ENCODE measurements at places on chromosomes 12 and 14.

GRCh38 chr12:97767347-97767746, 304.7 kb downstream of the RMST start:
- DNase-seq = no peak

- DNase-seq = no peak
Observed at GRCh38 chr12:108693751-108694150, 37.6 kb downstream of the CORO1C start.

DNA sequence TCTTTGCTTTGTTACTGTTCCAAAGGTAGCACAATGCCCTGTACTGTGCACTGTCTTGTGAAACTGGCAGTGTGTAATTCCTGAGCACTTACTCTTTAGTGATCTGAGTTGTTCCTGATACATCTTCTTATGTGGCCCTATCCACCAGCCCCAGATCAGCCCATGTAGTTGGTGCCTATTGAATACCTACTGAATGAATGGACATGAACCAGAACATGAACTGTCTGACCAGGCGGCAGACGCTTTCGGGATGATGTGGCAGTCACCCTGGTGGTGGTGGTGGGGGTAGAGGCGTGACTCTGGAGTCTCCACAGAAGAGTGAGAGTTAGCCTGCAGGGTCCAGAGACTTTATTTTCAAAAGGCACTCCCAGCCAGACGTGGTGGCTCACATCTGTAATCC, 46.6 kb upstream of the PAPOLA start:
- DNase-seq = no peak

DNA sequence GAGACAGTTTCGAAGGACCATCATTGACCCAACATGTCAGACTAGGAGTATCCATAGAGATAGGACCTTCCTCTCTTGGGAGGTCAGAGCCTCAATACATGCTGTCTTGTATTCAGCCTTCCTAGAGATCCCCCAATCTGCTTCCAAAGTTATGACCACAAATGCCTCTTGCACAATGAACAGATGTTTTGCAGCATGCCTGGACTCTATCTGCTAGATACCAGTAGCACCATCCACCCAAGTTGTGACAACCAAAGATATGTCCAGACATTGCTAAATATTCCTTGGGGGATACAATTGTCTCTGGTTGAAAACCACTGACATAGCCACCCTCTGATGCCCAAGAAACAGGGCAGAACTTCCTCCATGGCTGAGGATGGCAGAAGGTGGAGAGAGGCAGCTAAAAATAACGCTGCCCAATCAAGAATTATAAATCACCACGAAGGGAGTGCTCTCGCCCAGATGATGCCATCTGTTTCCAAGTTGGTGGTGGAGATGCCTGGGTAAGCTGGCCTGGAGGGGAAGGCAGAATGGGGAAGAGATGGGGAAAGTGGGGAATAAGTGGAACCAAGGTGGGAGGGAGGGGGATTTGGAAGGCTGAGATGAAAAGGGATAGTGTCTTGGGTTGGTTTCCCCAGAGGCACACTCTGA, 42.9 kb upstream of the NOS1 start:
- DNase-seq = no peak

GRCh38 chr12:67589078-67589477, 59.5 kb upstream of the DYRK2 start:
- no peak for DNase-seq

DNA sequence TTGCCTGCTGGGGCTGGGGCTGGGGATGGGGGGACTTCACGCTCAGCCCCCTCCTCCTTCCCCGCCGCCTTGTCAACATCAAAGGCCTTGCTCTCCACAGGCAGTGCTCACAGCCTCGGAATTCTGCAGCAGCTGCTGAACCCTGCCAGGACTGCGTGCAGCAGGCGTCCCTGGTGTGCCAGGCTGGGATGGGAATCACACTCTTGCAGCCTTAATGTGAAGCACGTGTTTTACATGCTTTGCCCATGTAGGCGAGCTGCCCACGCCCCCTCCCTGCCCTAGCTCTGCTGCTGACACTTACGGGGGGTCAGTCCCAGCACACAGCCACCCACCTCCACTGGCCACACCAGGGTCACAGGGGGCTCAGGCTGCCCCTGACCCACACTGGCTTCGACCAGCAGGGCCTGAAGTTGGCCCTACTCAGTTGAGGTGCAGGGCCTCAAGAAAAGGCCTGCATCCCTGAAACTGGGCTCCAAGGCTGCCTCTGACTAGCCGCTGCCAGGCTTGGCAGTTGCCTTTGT, 276.2 kb upstream of the RTL1 start:
- no peak for DNase-seq

DNA sequence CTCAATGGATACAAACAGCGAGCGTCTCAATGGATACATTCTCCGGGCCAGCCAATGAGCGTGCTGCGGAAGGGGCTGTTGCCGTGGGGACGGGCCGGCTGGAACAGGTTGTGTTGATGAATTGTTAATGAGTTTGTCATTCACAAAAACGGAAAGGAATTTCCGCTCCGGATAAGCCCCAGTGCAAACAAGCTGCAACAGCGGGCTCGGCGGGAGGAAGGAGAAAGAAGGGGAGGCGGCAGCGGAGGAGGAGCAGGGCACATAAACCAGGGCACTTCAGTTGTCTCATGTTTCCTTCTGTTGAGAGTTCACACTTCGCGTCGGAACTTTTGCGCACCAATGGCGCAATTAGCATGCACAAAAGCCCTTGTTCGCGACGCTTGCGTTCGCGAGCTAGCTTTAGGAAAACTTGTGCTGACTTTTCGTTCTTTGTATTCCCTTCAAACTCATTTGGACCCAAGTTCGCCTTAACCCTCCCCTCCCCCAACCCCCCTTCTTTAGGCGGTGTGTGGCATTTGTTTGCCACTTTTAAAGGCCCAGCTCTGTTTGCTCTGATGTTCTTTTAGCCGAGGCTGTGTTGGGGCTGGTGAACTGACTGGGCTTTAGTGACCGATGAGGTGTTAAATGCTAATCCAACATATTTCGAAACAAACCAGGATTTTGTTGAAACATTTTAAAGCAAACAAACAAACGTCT, at the start of gene DUSP6:
Gene DUSP6 (minus strand): TSS at position 10 of the 696 bp plus-strand sequence. CDS start 462 bp downstream, outside the sequence.
- DNase-seq = peak; percentile 93

DNA sequence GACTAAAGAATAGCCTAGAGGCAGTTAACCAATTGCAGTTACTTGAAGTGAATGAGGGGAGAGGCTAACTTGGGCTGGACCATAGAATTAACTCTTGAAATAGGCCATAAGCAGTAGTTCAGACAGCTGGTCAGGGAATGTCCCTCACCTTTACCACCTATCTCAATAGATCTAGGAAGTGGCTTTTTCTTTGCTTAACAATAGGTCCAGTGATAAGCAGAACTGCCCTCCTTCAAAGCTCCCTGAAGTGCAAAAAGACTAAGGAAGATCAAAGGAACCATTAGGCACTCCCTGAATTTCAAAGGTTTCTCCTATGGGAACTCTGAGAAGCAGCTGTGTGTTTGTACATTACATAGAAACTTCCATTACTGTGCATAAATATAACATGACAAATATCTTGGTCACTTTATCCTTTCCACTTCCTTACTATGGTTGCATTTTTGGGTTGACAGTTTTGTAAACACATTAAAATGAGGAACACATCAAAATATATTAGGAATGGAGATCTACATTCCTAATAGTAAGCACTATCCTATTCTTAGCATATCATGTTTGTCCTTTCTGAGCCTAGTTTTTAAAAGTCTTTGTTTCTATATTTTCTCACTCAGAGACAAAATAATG, 7.2 kb upstream of the NAA30 start:
- DNase-seq = no peak

DNA sequence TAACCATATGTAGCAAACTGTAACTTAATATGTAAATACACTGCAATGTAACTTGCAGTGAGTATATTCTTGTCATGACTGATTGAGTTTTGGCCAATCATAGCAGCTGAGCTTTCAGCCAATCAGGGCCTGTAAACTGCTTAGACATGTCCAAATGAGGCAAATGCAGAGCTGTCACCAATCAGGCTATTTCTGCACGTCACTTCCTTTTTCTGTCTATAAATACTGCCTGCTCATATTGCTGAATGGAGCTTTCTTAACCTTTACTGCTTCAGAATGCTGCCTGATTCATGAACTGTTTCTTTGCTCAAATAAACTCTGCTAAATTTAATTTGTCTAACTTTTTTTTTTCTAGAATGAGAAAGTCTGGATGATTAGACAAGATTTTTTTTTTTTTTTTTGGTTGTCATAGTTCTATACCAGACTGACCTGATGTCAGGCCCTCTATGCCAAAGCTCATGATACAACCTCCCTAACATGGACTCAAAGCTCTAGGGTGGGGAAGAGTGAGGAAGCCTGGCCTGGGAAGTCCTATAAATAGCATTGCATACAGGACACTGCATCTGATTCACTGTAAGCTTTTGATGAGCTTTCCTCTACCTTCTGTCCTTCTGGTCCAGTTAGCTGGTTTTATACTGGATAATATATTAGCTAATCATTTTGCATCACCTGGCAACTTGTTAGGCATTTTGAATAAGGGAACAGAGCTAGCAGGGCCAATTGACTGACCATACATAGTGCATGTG, 12.0 kb downstream of the MGP start:
- DNase-seq = no peak

- DNase-seq = no peak
Observed at GRCh38 chr12:25719505-25719904, 166.4 kb upstream of the LMNTD1 start.

- DNase-seq = no peak
Observed at GRCh38 chr14:104939666-104940410, 15.2 kb downstream of the PLD4 start.

DNA sequence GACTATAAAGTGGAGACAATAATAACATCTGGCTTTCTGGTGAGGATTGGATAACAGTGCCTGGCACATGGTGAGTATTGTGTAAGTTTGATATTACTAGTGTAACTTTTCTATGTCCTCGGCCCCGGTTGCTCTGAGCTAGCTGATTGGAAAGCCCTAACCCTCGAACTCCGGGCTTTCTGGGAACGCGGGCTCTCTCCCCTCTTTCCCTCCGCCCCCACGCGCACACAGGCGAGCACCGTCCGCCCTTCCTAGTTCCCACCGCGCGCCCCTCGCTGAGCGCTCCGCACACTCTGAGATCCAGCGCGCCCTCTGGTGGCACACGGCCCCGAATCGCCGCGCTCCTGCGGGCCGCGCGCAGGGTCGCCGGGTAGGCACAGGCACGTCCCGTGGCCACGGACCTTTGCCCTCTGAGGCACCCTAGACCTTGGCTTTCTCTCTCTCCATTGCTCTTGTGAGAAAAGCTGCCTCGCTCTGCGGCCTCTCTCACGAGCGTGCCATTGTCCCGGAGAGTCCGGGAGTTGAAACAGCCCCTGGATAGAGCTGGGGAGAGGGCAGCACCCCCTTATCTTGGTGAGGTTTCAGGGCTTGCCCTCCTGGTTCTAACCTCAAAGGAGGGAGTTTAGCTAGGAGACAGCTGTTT, 23.2 kb upstream of the ESRRB start:
- peak; percentile 22 for DNase-seq

GRCh38 chr12:126668961-126669360, 1598.0 kb upstream of the TMEM132C start:
- DNase-seq = no peak

DNA sequence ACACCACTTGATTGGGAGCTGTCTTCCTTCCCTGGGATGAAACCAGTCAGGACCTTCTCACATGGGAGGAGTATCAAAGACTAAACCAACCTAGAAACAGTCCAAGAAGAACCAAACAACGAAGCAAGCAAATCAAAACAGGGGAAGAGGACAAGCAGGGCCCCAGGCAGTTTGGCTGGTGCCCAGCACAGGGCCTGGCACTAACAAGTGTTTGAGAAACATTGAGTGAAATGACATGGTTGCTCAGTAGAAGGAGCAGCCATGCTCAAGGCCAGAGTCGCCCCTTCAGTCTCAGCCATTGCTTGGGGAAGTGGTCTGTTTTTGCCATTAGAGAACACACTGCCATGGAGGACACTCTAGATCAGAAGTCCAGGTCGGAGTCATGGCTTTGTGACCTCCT, 323.1 kb downstream of the CACNA1C start:
- DNase-seq = no peak

DNA sequence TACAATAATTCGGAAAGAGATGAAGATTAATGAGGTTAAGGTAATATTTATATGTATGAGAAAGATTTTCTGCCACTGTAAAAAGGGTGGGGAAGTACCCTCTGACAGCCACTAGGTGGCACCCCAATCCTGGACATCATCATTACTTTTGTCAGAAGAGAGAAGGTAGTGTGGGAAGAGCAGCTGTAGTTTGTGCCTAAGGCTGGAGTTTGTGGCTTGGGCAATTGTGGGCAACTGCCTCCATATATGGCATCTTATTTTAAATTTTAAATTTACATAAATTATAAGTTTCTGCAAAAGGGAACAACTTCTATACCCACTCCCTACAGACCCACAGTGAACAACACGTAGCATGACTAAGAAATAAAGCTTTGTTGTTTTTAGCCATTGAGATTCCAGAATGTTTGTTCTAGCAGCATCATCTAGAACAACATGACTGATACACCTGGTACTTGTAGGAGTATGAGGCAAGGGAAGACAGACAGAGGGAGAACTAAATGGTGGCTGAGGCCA, 34.4 kb upstream of the SYCP3 start:
- peak; percentile 78 for DNase-seq

GRCh38 chr14:54798465-54799124, 104.0 kb downstream of the GCH1 start:
- no peak for DNase-seq

GRCh38 chr12:106183735-106184134, 45.0 kb upstream of the NUAK1 start:
- no peak for DNase-seq

DNA sequence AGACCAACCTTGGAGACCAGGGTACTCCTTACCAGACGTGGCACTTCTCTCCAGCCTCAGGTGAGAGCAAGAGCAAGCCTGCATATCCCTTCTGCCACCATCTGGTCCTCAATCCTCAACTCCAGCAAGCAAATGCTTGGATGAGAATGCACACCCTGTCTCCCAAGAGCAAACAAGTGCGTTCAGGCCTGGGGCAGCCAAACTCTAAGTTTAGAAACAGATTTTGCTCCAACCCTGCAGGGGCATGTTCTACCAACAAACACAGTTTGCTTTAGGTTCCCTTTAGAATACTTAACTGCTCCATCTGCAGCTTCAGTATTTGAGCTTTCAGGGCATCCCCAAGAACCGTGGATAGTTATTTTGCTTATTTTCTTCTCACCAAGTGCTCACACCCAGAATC, 55.9 kb upstream of the FICD start:
- DNase-seq = no peak

- DNase-seq = peak; percentile 55
Observed at GRCh38 chr14:64195199-64195598, 99.0 kb downstream of the ESR2 start.

DNA sequence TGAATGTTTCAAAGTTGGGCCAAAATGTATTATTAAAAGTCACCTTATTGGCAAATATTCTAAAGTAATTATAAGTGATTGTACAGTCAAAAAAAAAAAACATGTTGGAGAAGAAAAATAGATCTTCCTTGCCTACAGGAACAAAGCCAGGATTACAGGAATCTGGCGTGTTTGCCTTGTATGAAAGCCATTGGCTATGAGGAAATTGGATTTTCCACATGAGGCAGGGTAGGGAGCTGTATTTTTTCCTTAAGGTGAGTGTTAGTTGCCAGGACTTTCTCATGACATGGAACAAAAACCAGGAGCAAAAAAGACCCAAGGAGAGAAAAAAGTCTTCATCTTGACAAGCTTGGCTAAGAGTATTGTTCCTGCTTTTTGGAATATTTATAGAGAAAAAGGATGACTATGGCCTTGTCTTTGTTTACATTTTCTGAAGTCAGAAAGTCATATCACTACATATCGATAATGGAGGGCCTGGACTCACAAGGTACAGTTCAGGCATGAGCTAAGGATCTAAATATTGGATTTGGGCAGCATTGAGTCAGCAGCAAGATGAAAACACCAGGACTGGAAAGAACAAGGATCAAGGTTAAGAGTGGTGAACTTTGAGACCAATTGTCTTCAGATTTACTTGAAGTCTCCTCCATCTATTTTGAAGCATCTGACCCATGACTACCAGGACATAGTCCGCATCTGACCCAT, 68.4 kb upstream of the FLRT2 start:
- no peak for DNase-seq
